ENCODE measurements at places on chromosomes 7 and 10.

GRCh38 chr10:110344622-110345021, 39.9 kb upstream of the SMNDC1 start:
- DNase-seq = no peak

- no peak for DNase-seq
These were observed 47.9 kb downstream of the PHTF2 start for GRCh38 chr7:77846317-77847092.

GRCh38 chr7:121832347-121832746, 40.6 kb upstream of the PTPRZ1 start:
- DNase-seq = no peak

GRCh38 chr7:80608336-80608735, 30.1 kb upstream of the CD36 start:
- no peak for DNase-seq

DNA sequence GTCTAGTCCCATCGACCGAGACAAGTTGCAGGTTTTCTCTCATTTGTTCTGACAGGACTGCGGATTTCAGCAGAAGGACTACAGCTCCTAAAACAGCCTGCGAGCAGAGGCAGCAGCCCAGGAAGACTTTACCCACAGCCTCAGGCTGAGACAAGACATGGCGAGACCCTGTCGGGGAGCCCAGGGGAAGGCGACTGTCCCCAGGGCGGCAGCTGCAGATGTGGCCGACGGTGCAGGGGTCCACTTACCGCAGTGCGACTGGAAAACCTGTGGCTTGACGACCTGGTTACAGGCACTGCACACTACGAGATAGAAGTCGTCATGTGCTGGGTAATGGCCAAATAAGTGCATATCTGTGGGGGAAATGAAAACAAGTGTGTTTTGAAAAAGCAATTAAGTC, 88.0 kb downstream of the ATXN7L1 start:
- DNase-seq = no peak
